CMK (cell line): ENCODE measurements at places on chromosomes 4 and X.

- no peak for DNase-seq
Observed at GRCh38 chr4:68773699-68774098, 42.1 kb upstream of the UGT2B10 start.

DNA sequence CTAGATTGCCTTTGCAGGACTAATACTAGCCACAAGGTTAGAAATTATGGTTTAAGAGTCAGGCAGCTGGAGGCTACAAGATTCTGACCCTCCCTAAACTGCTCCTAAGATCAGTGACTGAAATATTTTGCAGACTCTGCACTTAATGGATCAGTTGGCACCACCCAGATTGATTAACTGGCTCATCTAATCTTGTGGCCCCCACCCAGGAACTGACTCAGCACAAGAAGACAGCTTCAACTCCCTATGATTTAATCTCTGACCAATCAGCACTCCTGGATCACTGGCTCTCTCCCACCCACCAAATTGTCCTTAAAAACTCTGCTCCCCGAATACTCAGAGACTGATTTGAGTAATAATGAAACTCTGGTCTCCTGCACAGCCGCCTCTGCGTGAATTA, 145.4 kb upstream of the LCORL start:
- DNase-seq: no peak

DNA sequence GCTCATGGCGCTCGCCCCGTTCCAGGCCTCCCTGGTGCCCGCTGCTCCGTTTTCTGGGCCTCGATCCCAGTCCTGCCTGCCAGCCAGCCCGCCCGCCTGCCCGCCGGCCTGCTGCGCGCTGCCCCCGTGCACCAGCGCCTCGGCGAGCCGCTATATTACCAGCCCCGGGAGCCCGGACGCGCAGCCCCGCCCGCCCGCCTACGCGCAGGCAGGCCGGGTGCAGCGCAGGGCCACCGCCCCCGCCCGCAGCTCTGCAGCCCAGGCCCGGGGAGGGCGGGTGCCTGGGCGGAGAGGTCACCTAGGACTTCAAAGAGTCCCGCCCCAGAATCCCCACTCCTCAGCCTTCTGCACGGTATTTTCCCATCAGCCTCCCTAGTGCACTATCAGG, at the start of gene MAOB:
Gene MAOB, minus strand, starts transcription at position 157 of the 388 bp plus-strand sequence. Its CDS starts 151 bp downstream, at position 6.
- no peak for DNase-seq

DNA sequence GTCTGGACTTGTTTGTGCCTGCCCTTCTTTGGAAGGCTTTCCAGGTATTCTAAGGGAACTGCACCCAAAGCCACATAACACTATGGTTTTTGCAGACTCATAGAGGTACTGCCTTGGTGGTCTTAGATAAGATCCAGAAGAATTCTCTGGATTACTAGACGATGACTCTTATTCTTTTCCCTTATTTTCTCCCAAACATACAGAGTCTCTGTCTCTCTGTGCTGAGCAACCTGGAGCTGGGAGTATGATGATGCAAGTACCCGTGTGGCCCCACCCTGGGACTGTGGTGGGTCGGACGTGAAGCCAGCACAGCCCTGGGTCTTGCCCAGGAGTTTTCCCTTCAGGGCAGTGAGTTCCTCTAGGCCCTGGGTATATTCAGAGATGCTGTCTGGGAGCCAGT, 1342.4 kb upstream of the TENM3 start:
- DNase-seq: no peak

- DNase-seq: no peak
Observed at GRCh38 chr4:110165382-110166286, 32.8 kb downstream of the ELOVL6 start.

DNA sequence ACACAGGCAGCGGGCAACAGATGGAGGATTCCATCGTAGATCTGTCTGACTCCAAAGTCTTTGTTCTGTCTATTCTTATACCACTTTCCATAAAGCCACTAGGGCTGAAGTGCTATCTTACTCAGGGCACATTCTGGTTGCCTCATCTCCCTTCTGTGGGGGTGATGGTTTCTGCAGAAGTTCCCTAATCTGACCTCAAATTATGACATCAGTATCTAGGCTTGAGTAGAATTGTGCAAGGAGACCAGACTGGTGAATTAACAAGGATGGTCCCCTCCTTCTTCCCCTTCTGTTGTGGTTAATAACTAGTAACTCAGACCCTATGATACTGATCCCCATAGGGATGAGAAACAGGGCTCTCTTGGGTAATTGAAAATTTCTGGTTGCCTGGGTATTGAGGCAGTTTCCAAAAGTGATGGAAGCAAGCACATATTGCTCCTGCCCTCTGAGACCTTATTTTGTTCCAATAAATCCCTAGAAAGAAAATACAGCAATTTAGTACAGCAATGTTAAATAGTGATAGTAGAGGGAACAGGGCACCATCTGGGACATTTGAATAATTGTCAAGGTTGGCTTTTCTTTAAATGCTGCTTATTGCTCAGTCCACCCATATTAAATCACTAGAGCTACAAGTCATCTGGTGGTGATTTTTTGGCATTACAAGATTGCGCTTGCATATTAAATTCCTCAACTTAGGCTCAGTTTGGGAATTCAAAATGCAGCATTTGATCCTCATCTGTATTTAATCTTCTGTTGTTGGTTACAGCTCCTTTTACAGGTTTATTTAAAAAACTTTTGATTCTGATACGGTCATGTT, 57.3 kb upstream of the AP1S2 start:
- peak; percentile 8 for DNase-seq

DNA sequence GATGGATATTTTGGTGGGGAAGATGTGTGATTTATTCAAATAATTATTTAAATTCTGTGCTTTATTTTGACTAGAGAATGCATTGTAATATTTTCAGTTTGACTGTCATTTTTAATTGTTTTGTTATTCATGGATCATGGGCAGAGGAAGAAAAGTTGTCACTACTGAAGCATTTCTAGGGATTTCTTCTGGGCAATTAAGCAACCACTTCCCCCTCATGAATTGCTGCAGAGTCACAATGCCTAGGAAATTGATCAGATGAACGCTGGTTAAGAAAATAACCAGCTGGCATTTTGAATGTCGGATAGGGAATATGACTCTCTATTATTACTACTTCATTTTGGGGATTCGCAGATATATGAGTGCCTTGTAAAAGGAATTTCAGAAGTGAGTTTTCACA, 283.3 kb downstream of the IL15 start:
- no peak for DNase-seq

- DNase-seq: no peak
Observed at GRCh38 chr4:109611045-109611646, 51.1 kb downstream of the MCUB start.

DNA sequence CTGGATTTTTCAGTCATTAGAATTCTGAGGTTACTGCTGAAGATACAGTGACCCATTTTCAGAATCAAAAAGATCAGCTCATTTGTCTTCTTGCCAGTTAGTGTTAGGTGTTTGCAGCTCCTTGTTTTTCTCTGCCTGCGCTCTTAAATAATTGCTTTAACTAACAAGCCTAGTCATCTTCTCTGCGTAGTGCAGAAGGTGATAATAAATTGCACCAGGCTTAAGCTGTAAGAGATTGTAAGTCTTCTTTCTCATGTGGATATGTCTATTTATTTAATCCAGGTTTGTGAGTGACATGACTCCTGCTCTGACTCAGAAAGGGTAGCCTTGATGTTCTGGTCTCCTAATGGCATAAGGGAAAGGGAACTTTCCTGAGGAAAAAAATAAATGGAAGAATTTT, 167.2 kb downstream of the CEP135 start:
- no peak for DNase-seq

DNA sequence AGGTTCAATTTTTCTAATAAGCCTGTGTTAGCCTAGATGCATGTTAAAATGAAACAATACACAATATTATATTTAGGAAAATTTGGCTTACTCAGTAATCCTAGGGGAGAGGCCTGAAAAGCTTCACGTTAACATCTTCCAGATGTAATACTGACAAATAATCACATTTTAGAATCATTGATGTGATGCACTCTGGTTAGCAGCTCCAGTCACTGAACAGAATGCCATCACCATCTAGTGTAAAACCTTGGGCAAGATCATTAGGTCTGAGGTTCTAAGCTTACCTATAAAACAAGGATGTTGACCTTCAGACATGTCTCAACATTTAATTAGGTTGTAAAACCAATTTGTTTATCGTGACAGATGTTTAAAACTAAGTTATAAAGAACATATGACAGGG, 1704.8 kb downstream of the STIM2 start:
- DNase-seq: no peak

- no peak for DNase-seq
Observed at GRCh38 chrX:53713987-53714579, 27.6 kb upstream of the HUWE1 start.

GRCh38 chrX:10052906-10053625, 85.9 kb downstream of the CLDN34 start:
- DNase-seq: no peak

GRCh38 chr4:22487328-22487727, 28.5 kb downstream of the ADGRA3 start:
- DNase-seq: no peak

DNA sequence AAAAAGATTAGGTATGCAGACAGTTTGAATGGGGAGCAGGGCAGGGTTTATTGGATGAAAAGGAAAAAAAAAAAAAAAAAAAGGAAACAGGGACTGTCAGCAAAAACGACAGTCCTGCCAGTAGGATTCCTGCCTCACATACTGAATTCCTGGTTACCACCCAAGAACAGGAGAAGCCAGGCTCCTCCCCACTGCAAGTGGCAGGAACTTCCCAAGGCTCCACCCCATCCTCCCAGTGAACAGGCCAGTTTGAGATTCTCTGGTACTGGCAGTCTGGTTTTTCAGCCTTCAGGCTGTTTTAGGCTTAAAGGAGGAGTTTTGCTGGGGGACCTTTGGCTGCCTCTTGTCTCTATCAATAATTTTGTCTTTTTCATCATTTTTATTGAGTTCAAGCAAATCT, 360.0 kb upstream of the CXorf51A start:
- DNase-seq: no peak

DNA sequence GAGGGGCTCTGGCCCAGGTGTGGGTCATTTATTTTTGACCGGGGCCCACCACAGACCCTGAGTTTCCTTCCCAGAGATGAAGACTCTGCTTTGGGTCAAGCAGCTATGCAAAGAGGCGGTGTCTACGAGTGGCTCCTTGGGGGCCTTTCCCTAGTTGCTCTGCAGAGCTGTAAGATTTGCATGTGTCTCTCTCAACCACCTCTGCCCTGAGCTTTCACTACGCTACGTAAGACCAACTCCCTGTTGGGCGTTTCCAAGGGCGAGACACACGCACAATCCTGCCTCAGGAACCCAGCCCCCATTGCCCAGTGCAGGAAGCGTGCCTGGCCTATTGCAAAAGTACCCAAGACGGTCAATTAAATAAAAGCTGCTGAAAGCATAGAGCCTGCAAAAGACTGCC, 10.0 kb upstream of the ANOS1 start:
- DNase-seq: no peak

DNA sequence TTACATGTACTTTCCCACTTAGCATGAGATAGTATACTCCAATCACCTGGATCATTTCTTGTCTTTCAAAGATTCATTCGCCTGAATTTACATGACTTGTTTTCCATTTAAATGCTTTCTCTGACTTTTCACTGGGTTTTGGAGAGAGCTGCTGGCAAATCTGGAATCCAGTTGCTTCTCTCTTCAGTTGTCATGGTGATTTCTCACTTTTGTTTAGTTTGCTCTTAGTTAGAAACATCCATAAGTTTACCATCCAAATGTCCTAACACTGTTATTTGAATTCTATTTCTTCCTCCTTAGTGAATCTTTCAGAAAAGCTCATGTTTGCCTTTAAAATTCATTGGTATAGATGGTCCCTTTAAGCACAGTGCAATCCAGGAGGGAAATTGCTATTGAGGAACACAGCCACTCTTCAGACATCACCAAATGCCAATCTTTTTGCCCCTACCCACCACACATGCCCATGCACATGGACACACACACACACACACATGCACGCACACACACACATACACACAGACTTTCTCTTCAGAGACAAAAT, 51.7 kb downstream of the REELD1 start:
- no peak for DNase-seq

- DNase-seq: no peak
Observed at GRCh38 chrX:150873616-150874015, 24.9 kb downstream of the CD99L2 start.

DNA sequence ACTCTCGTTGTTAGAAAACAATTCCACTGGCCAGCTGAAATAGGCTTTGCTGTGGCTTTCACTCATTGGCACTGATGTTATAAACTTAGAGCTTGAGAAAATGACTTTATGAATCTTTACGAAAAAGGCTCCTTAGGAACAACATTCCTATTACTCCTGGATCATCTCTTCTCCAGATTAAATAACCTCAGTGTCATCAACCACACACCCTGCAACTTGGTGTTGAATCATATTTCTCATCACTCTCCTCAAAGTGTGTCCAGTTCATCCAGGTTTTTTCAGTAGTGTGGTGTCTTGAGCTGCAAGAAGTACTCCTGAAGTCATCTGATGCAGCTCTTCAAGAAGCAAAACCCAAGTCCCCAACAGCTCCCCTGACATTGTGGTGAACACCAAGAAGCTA, 28.1 kb upstream of the ANOS1 start:
- DNase-seq: no peak

- DNase-seq: no peak
Observed at GRCh38 chr4:24519649-24520048, 64.7 kb downstream of the DHX15 start.

- DNase-seq: no peak
Observed at GRCh38 chr4:33841120-33841519, 2403.2 kb downstream of the ARAP2 start.

DNA sequence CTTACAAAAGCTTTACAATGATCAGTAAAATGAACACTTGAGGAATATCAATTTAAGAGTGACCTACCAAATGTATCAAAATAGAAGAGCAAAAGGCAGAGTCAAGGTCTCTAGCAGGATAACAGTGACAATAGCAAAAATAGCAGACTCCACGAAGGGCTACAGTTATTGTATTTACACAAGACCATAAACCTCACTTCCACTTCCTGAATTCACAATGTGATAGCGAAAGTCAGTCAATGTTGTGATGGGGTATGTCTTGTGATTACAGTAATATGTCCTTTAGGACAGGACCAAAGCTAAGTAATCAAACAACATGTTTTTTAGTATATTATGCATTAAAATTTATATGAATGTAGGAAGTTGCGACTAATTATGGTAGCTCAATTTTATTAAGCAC, 139.6 kb downstream of the IQCM start:
- DNase-seq: no peak
